ENCODE measurements at places on chromosomes 3 and 15.
A peak's percentile ranks its signal among the peaks of the same experiment; 100 is the strongest.

DNA sequence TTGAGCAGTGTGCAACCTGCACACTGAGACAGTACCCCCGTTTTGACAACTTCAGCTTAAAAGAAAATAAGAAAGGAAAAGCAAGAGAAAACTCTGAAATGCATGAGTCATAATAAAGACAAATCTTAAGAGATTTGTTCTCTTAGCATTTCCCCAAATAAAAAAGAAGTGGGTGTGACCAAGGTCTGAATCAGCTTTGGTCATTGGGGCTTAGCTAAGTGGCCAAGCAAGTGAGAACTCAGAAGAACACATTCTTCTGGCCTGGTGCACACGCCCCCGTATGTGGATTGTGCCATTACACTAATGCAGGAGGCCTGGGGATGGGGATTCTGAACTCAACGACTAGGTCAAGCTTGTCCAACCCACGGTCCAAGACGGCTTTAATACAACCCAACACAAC, 56.9 kb upstream of the PDZRN3 start:
- peak; percentile 3 for DNase-seq

DNA sequence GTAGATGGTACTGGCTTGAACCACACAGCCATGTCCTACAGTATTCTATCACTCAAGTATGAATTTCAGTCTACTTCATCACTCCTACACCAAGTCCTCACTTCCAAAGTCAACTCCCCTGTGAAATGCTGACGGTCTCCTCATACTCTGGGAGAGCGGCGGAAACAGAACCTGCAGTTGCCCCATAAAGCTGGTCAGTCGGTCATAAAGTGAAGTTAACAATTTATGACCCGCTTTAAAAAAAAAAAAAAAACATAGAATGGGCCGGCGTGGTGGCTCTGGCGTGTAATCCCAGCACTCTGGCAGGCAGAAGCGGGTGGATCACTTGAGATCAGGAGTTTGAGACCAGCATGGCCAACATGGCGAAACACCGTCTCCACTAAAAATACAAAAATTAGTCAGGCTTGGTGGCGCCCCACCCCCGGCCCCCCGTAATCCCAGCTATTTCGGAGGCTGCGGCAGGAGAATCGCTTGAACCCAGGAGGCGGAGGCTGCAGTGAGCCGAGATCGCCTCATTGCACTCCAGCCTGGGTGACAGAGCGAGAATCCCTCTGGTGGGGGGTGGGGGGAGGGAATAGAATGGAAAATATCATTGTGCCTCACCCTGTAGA, 2.1 kb downstream of the TRANK1 start:
- no peak for DNase-seq

DNA sequence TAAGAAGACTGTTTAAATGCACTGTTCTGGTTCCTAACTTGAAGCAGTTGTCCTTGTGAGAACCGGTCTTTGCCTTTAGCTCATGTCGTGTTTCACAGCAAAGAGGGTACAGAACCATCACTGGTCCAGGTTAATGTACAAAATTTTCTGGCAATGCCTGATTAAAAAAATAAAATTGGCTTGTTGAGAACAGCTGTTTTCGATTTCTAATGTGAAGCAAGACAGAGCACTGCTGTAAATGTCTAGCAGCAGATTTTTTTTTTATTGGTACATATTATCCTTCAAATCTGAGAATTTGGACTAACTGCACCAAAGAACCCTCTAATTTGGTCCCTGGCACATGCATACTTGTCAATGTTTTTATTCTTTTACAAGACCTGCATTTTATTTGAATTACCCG, 103.3 kb downstream of the STT3B start:
- DNase-seq, result no peak

GRCh38 chr15:80618685-80619400, 76.3 kb upstream of the ABHD17C start:
- DNase-seq, result no peak

DNA sequence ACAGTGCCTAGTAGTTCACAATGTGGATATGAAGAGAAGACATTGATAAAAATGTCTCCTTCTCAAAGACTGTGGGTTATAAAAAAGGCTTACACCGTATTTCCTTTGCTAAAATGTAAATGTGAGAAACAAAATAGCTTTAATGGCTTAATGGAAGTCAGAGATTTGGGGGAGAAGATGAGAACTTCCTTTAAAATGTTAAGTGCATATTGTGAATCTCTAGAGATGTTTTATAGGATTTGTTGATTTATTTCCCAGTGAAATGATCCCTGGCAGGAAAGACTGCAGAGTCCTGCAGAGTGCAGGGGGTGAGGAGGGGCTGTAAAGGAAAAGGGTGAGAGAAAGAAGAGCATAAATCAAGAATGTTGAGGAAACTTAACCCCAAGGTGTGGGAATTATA, 305.1 kb downstream of the GAP43 start:
- DNase-seq, result no peak

- no peak for DNase-seq
Observed at GRCh38 chr3:184233127-184233843, 3.9 kb downstream of the VWA5B2 start.

DNA sequence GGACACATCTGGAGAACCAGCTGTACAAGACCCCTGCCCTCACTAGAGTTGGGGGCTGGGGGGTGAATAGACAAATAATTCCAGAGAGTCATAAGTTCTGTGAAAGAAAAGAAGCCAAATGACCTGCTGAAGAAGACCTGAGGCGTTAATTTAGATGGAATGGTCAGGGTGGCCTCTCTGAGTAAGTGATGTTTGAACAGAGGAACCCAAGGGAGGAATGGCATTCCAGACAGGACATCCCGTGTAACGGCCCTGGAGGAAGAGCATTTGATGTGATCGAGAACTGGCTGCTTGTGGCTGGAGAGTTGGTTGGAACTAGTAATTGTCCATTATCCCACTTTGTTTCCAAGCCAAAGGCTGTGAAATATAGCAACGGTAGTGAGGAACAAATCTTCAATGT, 1.7 kb downstream of the NR2C2 start:
- DNase-seq, result no peak

- DNase-seq, result peak; percentile 20
Observed at GRCh38 chr3:30548600-30548999, 57.8 kb upstream of the TGFBR2 start.

- DNase-seq, result no peak
Observed at GRCh38 chr3:12229146-12229851, 59.6 kb upstream of the PPARG start.

DNA sequence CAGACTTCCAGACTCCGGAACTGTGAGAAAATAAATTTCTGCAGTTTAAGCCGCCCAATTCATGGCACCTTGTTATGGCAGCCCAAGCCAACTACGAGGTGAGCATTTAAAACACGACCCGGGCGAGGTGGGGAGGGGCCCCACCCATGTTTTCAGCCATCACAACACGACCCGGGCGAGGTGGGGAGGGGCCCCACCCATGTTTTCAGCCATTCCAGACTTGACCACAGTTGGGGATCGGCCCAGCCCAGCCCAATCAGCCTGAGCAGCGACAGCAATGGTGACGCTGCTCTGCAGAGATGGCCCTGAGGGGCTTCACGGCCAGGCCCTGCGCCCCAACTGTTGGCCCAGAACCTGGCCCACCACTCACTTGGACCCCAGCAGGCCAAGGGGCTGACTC, 93.1 kb downstream of the ATP10A start:
- DNase-seq, result no peak

GRCh38 chr15:99550077-99550476, 15.7 kb upstream of the MEF2A start:
- DNase-seq, result no peak

GRCh38 chr3:146653978-146654377, 48.8 kb upstream of the PLSCR5 start:
- no peak for DNase-seq

GRCh38 chr15:25695875-25696760, 167.0 kb downstream of the ATP10A start:
- no peak for DNase-seq

GRCh38 chr3:122014741-122015140, 7.3 kb downstream of the ILDR1 start:
- DNase-seq, result no peak

DNA sequence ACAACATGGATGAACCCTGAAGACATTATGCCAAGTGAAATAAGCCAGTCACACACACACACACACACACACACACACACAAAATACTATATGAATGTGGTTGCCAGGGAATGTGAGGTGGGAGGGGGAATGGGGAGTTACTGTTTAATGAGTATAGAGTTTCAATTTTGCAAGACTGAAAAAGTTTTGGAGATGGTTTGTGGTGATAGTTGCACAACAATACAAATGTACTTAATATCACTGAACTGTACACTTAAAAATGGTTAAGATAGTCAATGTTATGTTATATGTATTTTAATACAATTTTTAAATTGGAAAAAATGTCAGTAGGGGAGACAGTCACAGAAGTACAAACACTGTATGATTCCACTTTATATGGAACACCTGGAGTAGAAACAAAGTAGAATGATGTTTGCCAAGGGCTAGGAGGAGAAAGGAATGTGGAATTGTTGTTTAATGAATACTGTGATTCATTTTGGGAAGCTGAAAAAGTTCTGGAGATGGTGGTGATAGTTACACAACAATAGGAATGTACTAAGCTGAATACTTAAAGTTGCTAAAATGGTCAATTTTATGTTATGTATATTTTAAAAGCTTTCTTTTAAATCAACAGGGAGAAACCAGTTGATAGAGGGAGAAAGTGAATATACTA, 76.6 kb downstream of the RPL39L start:
- no peak for DNase-seq

- no peak for DNase-seq
Observed at GRCh38 chr15:66884661-66885237, 180.7 kb upstream of the SMAD3 start.

GRCh38 chr3:59341459-59341858, 291.6 kb upstream of the CFAP20DC start:
- no peak for DNase-seq

- DNase-seq, result no peak
Observed at GRCh38 chr15:86879250-86880229, 799.9 kb downstream of the AGBL1 start.

DNA sequence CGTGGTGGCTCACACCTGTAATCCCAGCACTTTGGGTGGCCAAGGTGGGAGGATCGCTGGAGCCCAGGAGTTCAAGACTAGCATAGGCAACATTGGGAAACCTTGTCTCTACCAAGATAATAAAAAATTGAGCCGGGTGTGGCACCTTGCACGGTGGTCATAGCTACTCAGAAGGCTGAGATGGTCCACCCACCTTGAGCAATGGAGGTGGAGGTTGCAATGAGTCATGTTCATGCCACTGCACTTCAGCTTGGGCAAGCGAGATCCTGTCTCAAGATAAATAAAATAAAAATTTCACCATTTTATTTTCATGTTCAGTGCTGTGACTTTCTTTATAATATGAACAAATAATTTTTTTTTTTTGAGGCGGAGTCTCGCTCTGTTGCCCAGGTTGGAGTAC, 12.5 kb downstream of the MAPK6 start:
- DNase-seq, result no peak

DNA sequence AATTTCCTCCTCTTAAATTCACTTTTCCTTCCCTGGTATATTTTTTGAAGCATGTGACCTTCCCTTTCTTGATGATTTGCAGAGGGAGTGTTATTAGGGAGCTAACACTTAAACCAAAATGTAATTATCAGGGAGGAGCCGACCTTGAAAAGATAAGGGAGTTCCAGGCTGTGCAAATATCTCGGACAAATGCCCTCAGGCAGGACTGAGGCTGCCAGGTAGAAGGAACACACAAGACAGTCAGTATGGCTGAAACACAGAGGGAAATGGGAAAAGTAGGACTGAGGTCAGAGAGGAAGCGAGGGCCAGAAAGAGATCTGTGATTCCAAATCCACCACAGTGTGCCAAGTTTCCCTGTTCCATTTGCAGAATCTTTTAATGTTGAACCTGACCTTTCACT, 221.0 kb downstream of the CNTN3 start:
- DNase-seq, result no peak

DNA sequence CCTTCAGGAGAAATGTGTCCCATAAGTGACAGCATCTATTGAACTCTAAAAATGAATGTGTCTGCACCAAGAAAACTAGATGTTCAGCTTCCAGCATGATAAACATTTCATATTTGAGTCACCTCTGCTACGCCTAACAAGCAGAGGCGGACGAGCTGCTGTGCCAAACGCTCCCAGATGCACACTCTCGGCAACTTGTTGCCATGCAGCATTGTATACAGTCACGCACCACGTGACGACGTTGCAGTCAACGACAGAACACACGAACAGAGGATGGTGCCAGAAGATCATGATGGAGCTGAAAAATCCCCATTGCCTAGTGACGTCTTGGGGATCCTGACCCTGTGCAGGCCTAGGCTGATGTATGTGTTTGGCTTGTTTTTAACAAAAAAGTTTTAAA, 137.5 kb downstream of the XXYLT1 start:
- DNase-seq, result no peak

- peak; percentile 57 for DNase-seq
Observed at GRCh38 chr3:36792342-36792741, 28.0 kb upstream of the DCLK3 start.

GRCh38 chr3:114745322-114746240, 401.5 kb downstream of the ZBTB20 start:
- no peak for DNase-seq

DNA sequence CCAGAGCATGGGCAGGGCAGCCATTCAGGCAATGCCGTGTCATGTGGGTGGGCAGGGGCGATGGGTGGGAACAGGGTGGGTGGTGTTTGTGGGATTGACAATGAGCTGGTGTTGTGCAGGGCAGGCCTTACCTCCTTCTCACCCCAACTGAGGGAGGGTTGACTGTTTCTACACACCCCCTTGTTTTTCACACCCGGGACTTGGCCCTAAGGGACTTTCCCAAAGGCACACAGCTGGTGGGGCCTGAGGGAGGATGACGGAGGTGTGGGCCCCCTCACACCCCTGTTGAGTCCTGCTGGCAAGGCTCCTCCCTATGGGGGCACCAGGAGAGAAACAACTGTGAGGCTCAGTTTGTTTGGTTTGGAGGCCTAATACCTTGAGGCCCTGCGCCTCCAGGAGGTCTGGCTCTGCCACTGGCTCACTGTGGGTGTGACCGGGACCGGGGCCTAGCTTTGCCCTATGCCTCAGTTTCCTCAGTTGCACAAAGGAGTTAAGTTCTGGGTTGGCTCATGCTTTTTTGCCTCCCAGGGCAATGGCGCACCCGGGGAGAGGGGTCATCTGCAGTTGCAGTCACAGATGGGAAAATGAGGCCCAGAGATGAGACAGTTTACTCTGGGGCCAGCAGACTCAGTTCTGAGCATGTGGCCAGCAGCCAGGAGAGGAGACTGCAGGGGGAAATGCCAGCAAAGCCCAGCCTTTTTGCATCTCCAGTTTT, 5.1 kb upstream of the DNAH1 start:
- no peak for DNase-seq

GRCh38 chr15:63986751-63987341, 59.4 kb downstream of the DAPK2 start:
- DNase-seq, result no peak

GRCh38 chr15:81092559-81092902, 41.5 kb upstream of the CFAP161 start:
- no peak for DNase-seq

GRCh38 chr3:56862352-56863062, 60.8 kb upstream of the ARHGEF3 start:
- DNase-seq, result no peak

DNA sequence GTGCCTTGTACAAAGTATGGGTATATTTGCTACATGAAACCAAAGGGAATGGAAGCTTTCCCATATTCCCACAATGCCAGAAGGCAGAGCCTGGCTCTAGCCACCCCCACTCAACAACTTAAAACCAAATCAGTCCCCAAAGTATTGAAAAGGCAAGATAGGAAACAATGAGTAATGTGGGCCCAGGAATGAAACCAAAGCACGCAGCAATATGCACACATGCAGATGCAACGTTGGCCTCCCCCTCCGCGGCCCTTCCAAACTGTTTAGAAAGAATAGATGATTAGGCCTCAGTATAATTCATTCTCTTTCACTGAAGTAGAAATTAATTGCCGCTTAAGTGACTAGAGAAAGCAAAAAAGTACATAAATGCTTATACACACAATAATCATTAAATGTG, 59.1 kb downstream of the THRB start:
- no peak for DNase-seq

GRCh38 chr3:63477494-63478129, 174.9 kb upstream of the SNTN start:
- no peak for DNase-seq

Data from K562 (cell line).